ENCODE measurements at places on chromosomes 6 and 20.
A peak's percentile ranks its signal among the peaks of the same experiment; 100 is the strongest.

- DNase-seq, result no peak
Measured at GRCh38 chr6:16095180-16095579, 33.7 kb upstream of the MYLIP start.

GRCh38 chr20:40930561-40930960 is 98.1 kb upstream of the TOP1 start:
- DNase-seq, result peak; percentile 23

DNA sequence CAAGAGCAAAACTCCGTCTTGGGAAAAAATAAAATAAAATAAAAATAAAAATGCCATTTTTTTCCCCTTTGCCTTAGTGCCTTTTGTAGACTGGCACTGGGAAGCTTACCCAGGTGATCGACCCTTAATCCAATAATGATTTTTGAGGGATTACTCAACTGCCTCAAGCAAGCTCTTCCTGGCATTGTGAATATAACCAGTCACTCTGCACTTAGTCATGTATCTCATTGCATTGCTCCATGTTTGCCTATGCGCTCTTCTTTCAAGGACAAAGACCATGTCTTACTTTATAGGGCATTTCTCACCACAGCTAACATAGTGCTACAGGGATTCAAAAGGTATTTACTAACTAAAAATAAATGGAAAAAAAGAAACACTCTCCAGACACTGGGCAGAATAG is 13.0 kb downstream of the GFOD1 start:
- DNase-seq, result peak; percentile 26

GRCh38 chr20:8997701-8998117 is 71.2 kb upstream of the PLCB4 start:
- no peak for DNase-seq
